ENCODE measurements at places on chromosomes 6 and 20.
A peak's percentile ranks its signal among the peaks of the same experiment; 100 is the strongest.

DNA sequence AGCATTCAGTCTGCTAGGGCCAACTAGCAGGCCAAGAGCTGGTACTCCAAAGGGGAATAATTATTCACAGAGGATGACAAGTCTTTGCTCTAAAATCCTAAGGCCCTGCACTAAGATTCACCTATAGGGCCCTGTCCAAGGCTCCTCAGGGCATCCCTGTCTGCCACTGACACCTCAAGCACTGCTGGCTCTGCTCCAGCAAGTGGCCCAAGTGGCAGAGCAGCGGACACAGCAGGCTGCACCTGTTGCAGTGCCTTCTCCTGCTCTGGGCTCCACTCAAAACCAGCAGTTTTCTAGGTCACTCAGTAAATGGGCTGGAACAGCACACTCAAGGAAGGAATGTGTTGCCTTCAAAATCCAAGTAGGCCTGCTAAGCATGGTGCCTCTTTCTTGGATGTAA lies 36.4 kb upstream of the SMOC2 start:
- DNase-seq = no peak

GRCh38 chr6:92404281-92404680 lies 1015.1 kb downstream of the EPHA7 start:
- no peak for DNase-seq

GRCh38 chr20:50892394-50892793 lies 38.8 kb downstream of the ADNP start:
- no peak for DNase-seq

DNA sequence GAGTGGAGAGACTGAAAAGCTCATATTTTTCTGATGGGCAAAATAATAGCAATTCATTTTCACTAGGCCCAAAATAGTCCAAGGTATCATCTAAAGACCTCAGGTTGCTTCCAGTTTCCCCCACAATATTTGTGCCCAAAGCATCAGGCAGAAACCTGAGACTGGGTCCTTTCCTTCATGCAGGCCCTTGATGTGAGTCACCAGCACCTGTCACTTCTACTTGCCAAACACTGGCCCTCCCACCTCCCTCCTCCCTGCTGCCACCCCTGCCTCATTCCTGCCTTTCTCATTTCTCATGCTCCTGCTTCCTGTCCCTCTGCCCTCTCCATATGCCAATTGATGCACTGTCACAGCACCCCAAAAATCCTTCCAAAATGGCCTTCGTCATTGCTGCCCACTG lies 230.4 kb upstream of the CST7 start:
- no peak for DNase-seq

DNA sequence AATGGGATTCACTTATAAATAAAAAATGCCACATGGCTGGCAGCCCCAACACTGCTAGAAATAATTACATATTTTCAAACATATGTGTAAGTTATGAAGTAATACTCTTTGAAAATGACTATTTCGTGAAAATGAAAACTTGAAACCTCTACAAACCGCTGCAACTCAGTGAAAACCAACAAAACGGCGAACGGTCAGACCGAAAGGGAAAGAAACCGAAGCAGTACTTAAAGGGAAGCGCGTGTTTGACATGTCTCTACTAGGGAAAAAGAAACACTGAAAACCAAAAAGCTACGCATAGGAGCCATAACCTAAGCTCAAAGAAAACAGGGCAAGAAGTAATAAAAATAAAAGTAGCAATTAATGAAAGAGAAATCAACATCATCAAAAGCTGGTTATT lies 121.0 kb upstream of the GGTLC1 start:
- no peak for DNase-seq

DNA sequence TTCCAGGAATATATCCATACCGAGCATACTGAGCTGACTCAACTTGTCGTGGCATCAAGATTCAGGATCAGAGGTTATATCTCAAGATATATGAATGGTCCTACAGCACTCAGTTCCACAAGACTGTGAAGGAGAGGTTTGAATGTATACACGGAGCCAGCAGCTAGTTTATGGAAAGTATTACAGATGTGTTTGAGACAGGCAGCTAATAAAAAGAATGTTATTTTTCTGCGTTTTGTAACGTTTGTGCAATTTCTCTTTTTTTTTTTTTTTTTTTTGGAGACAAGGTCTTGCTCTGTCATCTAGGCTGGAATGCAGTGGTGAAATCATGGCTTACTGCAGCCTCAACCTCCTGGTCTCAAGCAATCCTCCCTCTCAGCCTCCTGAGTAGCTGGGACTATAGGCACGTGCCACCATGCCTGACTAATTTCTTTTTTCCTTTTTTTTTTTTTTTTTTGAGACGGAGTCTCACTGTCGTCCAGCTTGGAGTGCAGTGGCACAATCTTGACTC lies 3.4 kb upstream of the FAM110A start:
- no peak for DNase-seq

- DNase-seq = no peak
Measured at GRCh38 chr6:61886608-61887259, 399.3 kb downstream of the KHDRBS2 start.

DNA sequence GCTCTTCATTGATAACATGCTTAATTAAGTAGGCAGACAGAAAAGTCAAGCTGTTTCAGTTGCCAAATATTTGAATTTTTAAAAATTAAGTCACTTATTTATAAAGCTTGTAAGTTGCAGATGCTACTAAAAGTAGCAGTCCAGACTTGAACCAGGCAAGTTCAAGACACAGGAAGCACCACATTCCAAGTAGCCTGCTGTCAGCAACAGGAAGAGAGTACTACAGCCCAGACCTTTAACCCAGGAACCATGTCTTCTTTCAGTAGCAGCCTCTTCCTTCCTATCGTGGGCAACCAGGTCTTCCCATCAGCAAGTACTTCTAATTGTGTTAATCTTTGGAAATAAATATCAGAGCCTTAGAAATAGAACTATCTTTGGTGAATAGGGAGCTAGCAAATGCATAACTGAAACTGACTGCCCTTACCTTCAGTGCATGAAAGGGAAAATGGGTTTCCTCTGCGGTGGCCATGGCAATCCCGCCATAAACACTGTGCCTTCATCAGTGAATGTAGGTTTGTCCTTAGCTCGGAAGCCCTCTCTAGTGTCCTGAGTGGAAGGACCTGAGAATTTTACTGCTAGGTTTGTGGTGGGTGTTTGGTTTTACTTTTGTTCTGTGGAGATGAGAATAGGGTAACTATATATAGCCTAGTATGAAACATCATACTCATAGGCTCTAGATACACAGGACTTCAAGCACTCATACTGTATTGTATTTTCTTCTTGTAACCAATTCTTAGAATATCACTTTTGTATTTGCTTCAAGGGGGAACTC lies 95.6 kb downstream of the SYCP2 start:
- DNase-seq = no peak

DNA sequence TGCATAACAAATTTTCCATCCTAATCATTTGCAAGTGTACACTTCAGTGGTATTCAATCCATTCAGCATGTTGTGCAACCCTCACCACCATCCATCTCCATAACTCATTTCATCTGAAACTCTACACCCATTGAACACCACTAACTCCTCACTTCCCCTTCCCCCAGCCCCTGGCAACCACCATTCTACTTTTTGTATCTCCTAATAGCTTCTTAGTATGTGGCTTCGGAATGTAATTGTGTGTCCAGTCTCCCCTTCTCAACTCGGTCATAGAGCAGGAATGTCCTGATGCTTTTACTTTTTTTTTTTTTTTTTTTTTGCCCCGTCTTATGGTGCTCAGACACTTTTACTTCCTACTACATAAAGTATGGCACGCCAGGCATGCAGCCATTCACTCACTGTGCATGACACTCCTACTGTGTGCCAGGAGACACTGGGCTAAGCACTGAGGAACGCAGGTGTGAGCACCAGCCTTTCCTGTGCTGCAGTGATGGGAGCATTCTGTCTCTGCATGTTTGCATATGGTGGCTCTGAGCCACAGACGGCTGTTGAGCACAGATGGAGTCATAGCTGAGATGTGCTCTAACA lies 15.3 kb downstream of the HCK start:
- DNase-seq = peak; percentile 15

GRCh38 chr6:71544028-71544427 lies 255.4 kb downstream of the OGFRL1 start:
- DNase-seq = no peak

GRCh38 chr6:26214803-26215584 lies 127.8 kb downstream of the HFE start:
- DNase-seq = no peak

DNA sequence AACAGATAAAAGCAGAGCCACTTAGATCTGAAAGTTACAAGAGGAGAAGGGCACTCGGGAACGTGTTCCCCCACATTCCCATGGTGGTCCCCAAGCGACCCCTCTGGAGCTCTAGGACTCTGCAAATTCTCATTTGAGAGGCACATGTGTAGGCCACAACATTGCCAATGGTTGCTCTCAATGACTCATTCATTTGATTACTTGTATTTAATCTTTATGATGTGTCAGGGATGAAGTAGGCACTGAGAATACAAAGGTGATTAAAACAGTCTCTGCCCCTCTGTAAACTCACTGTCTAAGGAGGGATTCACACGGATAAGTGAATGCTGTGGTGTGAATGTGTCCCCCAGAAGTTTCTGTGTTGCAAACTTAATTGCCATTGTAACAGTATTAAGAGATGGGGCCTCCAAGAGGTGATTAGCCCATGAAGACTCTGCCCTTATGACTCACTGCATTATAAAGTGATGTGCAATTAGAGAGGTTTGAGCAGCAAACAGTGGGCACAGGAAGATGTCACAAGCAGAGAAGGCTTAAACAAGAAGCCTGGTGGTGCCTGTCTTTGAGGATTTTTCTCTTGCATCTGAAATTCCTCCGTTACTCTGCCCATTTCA lies 34.0 kb upstream of the TRAM2 start:
- DNase-seq = no peak

DNA sequence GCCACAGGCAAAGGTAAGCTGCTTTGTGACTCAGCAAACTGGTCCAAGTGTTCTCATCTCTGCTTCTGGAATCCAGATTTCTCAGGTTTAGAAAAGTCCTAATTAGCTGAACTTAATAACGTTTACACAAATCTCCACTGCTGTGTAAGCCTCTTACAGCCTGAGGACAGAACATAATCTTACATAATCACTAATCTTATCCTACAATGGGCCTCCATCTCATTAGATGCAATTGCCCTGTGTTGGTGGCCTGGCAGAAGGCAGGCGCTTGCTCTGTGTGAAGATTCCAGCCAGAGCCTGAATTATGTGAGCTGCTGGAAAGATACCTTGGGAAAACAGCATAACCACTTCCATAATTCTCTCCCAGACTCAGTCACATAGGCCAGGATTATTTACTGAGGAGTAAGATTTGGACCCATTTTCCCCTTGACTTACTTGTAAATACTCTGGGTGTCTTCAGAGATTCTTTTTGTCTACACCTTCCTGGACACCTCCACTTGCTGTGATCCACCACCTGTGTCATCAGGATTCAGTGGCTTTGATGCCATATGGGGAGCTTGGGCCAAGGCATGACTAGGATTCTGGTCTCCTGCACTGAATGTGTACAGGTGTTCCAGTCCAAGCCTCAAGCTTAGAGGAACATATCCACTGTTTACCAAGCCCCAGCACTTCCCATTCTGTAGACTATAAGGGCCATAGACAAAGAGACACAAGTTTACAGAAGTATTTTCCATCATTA lies 104.4 kb downstream of the C6orf118 start:
- DNase-seq = no peak

DNA sequence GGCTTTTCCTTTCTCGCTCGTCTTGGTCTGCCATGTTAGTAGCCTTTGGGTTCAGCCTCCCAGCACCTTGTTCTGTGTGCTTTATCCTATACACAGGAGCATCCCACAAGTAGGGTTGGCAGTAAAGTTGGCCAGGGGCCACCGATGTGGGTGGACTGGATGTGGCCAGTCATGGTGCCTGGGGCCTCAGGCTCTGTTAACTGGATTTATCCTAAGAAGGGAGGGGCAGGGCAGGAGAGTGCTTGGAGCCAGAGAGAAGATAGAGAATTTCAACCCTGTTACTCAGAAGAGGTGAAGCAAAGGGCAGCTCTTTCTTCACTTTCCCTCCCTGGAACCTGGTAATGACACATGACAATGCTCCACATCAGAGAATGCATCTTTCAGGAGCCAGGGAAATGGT lies 14.1 kb upstream of the SIRPB2 start:
- no peak for DNase-seq

GRCh38 chr20:57856658-57857057 lies 146.8 kb upstream of the PMEPA1 start:
- DNase-seq = no peak

- DNase-seq = no peak
Measured at GRCh38 chr6:143822584-143823024, 20.5 kb upstream of the LTV1 start.
